D341Med (cell line): ENCODE measurements at places on chromosomes 7 and 10.

- no peak for DNase-seq
These were observed 41.2 kb upstream of the PLPP4 start for GRCh38 chr10:120415709-120416330.

DNA sequence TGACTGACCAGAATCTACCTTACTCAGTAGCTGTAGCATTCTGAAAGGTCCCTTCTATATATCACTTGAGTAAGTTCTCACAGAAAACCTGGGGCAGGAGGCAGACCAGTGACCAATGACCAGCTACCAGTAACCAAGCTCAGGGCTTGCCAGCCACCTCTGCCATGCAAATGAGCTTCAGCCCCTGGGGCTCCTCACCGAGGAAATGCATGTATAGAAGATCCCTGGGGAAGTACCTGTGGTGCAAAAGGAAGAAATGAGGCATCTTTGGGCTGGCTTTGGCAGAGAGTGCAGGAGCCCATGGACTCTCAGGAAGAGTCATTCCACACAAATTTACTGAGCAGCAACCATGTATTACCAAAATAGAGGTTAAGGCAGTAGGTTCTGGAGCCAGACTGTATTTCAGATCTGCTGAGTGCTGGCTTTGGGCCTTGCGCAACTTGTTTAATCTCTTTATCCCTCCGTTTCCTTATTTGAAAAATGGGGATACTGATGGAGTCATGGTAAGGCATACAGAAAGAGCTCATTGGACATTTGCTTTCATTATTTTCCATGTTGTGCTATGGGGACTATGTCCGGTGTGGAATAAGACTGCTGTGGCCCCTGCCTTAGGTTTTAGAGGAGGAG, 41.1 kb upstream of the FAM204A start:
- no peak for DNase-seq

DNA sequence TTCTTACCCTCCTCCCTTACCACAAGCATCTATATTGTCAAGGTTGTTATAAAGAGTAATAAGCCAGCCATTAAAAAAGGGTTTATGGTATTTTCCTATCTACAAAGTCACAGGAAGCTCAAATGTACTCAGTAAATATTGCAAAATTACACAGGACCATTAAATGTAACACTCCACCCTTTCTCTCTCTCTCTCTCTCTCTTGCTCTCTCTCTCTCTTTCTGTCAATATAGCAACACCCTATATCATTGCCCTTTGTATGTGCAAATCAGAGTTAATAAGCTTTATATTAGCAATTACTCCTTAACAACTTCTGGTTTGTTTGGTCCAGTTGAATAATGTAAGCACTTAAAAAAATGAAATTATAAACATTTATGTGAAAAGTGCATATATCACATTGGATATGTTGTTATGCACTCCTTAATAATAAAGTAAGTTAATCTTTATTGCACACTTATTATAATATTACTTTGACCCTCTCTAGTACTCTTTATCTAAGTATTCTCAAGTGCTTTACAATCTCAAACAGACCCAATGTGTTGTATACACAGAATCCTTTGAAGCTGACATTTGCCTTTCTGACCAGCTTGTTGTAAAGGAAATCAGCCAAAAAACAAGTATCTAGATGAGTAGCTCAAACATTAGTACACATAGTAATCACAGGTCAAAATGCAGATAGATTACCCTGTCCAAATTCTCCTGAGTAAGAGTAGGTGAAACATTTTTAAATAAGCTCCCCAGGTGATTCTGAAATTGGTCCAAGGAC, 93.2 kb downstream of the CFTR start:
- DNase-seq: no peak

- no peak for DNase-seq
These were observed 22.6 kb upstream of the AKR1C3 start for GRCh38 chr10:5071411-5072198.

DNA sequence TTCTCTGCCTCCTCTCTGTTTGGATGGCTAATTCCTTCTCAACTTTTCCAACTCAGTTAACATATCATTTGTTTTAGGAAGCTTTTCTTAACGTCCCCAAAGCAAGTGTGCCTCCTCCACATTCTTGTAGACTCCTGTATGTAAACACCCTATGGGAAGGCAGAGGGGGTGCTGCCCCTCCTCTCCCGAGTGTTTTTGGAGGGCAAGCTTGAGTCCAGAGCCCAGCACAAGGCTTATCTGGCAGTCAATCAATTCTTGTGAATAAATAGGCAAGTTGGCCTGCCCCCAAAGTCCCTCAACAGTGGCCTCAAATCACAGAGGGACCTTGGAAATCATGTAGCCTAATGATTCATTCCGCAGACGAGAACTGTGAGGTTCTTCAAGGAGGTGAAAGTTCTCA, 305.6 kb downstream of the RPS24 start:
- DNase-seq: no peak

DNA sequence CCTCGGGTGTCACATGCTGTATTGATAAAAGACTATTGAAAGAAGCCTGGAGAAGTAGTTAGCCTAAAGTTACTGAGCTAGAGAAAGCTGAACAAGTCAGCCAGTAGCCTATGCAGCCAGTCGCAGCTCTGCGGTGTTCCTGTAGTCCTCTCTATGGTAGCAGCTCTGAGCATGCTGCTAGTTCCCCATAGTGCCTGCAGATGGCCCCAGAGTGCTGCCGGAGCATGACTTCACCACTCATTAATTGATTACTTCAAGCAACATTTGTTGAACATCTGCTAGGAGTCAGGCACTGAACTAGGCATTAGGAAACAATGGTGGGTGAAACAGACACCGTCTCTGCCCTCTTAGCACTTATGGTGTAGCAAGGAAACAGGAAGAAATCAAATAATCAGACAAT, 422.7 kb downstream of the SORCS3 start:
- peak; percentile 32 for DNase-seq

DNA sequence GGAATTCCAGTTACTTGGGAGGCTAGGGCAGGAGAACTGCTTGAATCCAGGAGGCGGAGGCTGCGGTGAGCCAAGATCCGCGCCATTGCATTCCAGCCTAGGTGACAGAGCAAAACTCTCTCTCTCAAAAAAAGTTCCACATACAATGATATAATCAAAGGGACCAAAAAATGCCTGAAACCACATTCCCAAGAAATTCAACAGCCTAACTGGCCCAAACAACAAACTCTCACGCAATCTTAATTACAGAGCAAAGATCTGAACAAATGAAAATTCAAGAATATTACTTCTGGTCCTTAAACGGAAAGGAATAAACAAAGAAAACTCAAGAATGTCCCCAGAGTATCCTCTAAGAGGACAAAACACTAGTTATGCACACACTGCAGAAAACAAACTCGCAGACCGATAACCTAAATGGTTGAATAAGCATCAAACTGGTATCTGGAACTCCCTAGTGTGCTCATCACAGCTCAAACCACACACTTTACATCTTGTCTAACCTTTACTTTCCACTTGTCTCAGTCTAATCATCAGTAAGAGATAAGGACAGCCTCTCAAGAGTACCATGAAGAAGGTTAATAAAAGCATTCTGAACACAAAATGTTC, 3.7 kb downstream of the OGA start:
- DNase-seq: no peak

- peak; percentile 64 for DNase-seq
These were observed 670 bp downstream of the TPK1 start for GRCh38 chr7:144835155-144835611.

DNA sequence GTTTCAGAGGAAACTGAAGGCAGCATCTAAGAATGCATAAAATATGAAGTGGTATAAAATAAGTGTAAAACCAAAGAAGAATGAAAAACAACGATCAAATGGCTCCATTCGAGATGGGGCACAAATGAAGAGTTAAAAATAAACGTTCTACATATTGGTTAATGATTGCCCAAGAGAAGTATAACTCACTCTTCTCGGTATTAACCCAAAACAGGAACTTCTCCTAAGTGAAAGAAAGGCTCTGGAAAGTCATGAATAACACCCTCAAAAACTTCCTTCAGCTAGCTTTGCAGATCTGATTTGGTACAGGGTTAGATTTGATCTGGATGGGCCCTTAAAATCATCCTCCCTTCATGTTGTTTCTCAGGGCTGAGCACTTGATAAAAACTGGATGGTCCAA, 94.3 kb upstream of the ADO start:
- no peak for DNase-seq

GRCh38 chr10:48707472-48707871, 22.8 kb downstream of the WDFY4 start:
- DNase-seq: no peak

- no peak for DNase-seq
These were observed 17.0 kb upstream of the GIMAP2 start for GRCh38 chr7:150668472-150668911.

GRCh38 chr10:74900297-74900696, 73.9 kb downstream of the KAT6B start:
- no peak for DNase-seq

GRCh38 chr7:134440067-134440466, 18.8 kb downstream of the AKR1B1 start:
- peak; percentile 16 for DNase-seq

DNA sequence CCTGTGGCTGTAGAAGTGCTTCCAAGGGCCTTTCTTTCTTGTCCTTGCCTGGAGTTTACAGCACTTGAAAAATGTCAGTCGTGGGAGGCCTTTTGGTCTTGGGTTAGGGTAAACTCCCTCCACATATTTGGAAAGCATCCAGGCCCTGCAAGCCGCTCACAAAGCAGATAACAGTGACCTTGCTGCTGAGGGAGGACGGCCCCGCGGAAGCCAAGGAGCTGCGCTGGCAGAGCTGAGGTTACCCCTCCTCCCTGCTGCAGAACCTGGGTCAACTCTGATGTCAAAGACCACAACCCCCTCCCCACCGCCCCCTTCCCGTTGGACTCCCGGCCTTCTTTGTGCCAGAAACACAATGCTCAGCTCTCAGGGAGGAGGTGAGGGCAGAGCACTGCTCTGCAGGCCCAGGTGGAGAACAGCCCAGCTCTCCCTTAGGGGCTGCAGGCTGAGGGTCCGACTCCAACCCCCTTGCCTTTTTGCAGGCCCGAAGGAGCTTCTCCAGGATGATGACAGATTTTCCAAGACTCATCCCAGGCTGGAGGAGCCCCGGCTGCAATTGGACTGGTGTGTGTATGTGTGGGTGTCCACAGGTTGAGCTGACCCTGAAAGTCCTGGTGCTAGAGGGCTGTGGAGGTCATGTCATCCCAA, 957.6 kb upstream of the ZNF722 start:
- no peak for DNase-seq

DNA sequence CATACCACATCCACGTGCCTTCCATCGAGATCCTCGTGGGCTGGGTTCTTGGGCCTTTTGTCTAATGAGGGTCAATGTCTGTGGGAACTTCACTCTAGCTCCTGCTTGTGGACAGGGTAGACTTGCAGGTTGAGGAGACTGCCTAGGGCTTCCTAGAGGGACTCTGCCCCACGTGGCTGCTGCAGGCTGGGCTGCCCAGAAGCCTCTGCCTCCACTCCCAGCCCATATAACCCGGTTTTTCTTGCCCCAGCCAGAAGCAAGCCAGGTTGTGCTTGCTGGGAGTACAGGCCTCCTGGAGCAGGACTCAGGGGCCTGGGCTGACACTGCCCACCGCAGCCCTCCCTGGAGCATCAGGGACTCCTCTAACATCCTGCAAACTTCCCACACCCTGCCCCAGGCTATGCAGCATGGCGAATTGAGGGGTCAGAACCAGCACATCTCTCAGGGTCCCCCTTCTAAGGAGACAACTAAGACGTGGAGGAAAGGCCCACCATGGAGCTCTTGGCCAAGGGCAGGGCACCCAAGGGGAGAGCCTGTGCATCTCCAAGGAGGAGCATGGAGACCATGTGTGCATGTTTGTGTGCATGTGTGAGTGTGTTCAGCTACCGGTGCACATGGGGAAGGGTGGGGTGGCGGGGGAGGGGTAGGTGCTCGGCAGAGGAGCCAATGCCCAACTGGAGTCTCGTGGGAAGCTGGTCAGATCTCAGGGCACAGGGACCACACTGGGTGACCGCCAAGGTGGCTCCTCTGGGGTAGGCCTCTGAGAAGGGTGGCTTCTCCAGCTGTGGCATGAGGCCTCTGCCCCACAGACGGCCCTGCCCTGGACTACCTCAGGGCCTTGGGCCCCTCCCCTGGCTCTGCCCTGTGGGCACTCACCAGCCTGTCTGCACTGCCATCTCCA, 62.6 kb downstream of the RASGEF1A start:
- DNase-seq: peak; percentile 32

DNA sequence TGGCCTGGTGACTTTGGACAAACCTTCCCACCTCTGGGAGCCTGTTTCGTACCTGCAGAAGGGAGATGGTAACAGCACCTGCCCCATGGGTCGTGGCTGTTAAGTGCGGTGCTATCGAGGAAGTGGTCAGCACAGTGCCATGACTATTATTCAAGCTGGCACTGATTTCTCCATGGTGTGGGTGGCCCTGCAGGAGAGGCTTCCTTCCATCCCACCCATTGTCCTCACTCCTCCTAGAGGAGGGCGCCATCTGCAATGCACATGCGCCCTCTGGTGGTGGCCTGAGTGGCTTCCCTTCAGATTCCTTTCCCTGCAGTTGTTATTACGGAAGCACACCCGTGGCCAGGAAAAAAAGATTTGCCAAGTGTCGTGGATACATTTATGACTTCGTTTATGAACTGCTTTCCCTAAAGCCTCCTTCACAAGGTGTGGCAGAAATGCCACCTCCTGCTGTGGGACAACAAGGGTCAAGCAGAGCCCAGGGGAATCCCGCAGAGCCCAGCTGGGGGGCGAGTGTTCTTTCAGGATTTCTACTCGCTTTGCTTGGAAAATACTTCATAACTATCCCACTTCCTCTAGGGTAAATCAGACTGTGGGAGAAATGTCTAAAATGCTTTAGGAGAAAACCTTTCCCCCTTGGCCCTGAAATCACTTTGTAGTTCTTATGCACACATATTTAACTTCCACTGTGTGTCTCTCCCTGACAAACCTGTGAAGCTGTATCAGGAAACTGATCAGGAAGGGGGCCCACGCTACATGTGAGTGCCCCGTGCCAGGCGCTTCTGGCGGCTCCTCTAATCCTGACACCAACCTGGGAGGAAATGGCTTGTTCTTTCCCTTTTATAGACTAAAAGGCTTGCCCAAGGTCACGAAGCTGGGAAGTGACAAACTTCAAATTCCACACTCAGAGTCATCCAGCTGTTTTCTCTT, 98.0 kb upstream of the ANLN start:
- peak; percentile 84 for DNase-seq

GRCh38 chr7:133805426-133805825, 321.7 kb upstream of the LRGUK start:
- no peak for DNase-seq

GRCh38 chr7:47681249-47681810, 99.4 kb upstream of the TNS3 start:
- DNase-seq: no peak

GRCh38 chr10:62732841-62733653, 71.5 kb upstream of the ADO start:
- DNase-seq: no peak

GRCh38 chr7:40723829-40724228, 589.0 kb downstream of the SUGCT start:
- no peak for DNase-seq

GRCh38 chr7:111750878-111751277, 188.6 kb upstream of the IMMP2L start:
- no peak for DNase-seq
